ENCODE measurements at places on chromosomes 5 and 9. TPM values are rescaled to one million over a fixed set of nuclear protein-coding genes. Genes with fewer than 3 reads are reported as not detected.

Gene ABCA1
- 0.48 TPM for total RNA-seq

Gene OBP2B
- total RNA-seq = not detected

Gene ZNF454
- not detected for total RNA-seq

Gene SEMA6A
- total RNA-seq = not detected

Gene TRIM7
- total RNA-seq = 0.62 TPM

Gene PCDHGC4
- total RNA-seq = not detected

Gene ALDOB
- total RNA-seq = not detected

Gene RPS23
- total RNA-seq = 2,622 TPM
